ENCODE measurements at places on chromosomes 6 and 20.

DNA sequence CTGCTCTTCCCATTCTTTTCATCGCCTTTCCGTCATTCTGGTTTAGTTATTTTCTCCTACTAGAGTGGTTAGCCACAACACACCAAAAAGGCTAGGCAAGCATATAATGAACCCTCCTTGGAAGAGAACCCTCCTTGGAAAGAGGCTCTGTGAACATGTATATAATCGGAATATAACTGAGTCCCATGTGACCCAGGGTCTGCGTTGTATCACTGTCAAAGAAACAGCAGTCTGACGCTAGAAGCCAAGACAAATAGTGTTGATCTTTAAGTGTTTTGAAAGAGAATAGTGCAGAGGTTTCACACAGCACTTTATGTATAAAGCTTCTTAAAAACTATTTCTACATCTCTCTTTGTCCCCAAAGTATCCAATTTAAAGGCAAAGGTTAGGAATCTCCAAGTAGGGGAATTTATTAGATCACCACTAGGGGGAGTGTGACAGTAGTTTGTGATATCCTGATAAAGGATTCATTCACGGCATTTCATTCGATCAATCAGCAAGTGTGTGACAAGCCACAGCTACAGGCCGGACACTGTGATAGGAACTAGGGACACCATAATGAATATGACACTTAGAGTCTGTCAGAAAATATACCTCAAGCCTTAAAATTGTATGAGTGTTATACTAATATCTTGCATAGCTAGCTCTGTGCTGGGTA is 395.3 kb downstream of the CD109 start:
- peak; percentile 80 for DNase-seq

GRCh38 chr20:50323777-50324775 is 133.4 kb downstream of the CEBPB start:
- no peak for DNase-seq

DNA sequence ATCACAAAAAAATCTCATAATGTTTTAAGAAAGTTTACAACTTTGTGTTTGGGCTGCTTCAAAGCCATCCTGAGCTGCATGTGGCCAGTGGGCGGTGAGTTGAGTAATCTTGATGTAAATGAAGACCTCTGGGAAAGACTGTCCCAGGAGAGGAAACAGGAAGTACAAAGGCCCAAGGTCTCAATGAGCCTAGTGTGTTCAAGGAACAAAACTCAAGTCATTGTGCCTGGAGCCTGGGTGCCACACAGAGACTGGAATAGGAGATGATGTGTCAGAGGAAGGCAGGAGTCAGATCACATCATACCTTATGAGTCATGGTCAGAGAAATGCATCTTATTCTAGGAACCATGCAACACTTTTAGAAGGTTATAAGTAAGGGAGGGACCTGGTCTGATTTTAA is 51.5 kb downstream of the COL19A1 start:
- DNase-seq, result no peak

DNA sequence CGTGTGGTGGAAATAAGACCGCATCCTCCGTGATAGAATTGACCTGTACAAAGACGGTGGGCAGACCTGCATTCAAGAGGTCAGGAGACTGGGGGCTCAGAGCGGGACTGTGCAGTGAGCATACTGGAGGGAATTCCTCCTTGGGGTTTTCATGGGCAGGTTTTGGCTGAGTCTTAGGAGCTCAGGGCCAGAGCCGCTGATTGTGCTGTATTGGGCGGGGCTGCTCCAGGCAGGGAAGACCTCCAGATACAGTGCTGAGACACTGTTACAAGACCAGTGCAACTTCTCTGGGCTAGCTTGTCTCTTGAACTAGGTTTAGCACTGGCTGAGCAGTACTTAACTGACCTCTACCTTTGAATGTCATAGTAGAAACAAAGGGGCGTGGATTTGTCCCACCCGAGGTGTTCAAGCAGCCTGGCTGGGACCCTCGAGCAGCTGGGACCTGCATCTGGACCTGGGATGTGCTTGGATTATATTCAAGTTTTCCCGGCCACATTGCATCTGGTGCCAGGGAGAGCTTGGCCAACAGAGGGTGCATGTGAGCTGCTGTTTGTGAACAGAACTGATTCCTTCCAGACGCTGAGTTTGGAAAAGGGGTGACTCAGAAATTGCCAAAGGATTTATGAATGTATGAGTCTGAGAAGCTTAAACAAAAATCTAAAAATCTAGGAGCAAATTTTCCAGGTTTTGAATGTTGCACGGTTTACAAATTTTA is 33.4 kb upstream of the SLC22A1 start:
- DNase-seq, result peak; percentile 60

GRCh38 chr6:154247119-154247861 is 109.3 kb downstream of the IPCEF1 start:
- DNase-seq, result peak; percentile 25

DNA sequence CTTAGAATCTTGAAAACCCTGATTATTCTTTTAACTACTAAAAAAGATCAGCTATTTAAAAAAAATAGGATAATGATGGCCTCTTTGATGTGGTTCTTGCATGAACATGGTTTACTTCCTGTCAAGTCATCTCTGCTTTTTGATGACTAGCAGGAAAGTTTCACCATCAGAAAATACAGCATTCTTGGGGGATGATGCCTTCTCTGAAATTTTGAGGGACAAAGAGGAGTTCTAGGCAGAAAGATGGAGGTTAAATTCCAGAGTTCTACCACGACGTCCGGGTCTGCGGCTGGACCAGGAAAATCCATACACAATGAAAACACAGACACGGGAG is 130.4 kb downstream of the OLIG3 start:
- DNase-seq, result no peak

DNA sequence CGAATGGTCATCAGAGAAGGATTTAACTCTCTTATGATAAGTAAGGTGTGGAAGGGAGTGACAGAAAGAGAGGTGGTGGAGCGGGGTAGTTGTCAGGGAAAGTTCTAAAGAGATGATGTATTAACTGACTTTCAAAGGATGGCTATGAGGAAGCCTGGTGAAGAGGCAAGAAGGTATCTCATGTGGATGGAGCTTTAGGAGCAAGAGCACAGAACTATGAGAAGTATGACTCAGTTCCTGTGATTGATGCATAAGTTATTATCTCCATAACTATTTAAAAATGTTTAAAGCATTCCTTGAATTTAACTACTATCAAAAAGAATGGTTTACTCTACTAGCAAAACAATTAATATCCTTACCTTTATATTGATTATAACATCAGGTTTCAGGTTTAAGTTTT is 28.8 kb downstream of the AK9 start:
- DNase-seq, result no peak

GRCh38 chr6:45881705-45882467 is 133.8 kb downstream of the CLIC5 start:
- DNase-seq, result no peak

- no peak for DNase-seq
Observed at GRCh38 chr6:95572098-95572497, 5.2 kb upstream of the MANEA start.

DNA sequence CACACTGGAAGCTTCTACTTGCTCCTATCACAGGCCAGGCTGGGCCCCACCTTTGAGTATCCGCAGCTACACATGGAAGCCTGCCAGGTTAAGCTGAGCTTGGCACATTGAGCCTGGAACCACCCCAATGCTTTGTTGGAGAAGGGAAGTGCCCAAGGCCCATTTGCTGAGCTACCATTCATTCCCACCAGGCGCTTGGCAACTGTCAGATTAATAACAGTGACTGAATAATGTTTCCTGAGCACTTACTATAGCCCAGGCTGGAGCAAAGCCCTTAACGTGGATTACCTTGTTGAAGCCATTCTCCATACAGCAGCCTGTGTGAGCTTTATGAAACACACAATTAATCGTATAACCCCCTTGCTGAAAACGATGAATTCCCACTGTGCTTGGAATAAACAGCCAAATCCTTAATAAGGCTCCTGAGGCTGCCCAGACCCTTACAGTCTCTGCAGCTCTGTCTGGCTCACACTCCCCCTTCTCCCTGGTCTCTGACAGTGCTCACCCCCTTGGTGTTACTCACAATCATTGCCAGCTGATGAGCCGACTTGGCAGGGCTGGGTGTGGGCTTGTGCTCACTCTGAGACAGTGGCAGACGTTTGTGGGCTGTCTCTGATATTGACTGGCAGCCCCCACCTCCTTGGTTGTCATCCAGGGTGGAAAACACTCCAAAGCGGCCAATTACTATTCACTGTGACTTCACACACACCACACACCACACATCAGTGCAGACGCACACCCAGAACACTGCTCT is 357.1 kb downstream of the MAFB start:
- peak; percentile 19 for DNase-seq

DNA sequence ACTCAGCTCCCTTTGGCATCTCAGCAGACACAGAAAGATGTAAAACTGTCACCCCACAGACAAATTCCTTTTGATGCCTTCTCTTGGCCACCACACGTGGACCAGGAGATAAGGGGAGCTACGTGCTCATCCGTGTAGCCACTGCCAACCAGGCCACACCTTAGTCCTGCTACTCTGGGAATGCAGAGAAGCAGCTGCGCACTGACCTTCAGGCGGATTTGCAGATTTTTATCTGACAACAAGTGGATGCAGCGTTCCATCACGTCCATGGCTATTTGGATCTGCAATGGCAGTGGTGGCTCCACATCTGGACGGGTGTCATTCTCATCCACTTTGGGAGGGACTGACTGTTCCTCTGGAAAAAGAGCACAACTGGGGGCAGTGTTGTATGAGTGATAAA is 30.8 kb downstream of the TTI1 start:
- DNase-seq, result no peak

DNA sequence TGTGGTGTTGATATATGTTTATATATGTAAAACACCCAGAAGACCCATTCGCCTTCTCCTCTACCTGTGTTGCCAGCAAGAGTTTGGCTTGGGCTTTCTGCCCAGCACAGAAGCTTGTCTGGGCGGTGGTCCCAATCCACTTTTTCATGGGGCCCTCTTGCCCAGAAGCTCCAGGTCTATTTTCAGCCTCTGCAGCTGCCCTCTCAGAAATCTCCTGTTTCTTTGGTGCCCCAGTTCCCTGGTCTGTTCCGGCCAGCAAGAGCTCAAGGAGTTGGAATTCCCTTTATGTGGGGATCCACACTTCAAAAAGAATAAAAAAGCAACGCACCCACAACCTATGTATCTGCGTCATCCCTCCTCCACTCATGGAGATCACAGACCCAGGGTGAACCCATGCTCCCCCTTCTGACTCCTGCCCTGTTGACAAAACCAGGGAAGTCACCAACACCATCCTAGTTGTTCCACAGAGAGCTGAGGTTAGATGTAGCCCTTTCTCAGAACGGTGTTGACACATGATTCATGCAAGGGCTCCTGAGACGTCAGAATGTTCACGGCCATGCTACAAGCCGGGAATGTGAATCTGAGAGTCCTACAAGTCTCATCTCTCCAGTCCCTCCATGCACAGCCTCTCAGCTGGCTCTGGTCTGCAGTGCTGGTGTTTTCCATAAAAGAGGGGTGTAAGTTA is 156.8 kb upstream of the RIN2 start:
- DNase-seq, result no peak

DNA sequence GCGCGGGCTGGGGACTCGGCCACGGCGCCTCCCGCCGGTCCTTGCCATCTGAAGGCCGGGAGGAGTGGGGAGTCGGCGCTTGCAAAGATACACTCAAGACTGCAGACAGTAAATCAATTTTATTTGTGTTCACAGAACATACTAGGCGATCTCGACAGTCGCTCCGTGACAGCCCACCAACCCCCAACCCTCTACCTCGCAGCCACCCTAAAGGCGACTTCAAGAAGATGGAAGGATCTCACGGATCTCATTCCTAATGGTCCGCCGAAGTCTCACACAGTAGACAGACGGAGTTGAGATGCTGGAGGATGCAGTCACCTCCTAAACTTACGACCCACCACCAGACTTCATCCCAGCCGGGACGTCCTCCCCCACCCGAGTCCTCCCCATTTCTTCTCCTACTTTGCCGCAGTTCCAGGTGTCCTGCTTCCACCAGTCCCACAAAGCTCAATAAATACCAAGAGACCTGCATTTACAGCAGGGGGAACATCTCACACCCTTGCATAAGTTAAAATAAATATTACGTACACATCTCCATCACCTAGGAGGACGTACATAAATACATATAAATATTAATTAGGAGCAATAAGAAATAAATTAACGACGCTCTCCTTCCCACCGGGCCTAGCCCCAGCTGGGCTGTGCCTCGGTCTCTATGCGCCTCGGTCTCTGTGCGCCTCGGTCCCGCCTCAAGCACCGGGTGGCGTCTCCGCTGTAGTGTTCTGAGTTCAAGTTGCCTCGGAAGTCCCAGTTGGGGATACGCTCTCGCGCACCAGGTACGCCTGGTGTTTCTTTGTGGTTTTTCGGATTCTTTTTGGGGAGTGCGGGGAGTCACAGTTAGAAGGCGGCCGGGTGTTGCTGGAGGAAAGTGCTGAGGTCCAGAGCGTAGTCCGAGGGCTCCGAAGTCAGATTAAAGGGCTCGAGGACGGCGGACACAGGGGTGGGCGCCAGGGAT is 889 bp upstream of the FLOT1 start:
- DNase-seq, result no peak

DNA sequence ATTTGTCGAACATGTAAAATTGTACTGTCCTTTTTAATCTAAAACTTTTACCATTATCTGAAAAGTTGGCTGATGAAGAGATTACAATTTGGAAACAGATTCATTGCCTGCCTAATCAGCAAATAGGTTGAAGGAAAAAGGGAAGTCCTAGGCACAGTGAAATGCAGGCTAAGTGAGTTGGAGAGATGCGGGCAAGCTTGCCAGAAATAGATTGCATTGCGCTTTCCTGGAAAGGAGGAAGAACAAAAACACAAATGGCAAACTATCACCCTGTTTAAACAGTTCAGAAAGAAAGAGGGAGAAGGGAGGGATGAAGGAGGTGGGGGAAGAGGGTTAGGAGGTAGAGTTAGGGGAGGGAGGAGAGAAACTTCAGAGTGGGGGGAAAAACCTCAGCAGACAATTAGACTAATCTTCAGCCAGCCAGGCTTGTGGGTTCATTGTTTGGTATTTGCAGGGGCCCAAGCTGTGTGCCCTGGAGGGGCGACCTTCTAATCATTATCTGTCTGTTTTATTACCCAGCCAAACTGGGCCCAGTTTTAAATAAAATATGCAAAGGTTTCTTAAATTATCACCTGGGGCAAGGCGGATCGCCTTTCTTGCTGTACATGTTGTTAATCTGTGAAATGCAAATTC is 465.2 kb downstream of the TFAP2B start:
- no peak for DNase-seq

GRCh38 chr6:100944644-100945043 is 63.5 kb upstream of the ASCC3 start:
- no peak for DNase-seq

GRCh38 chr6:14180609-14181008 is 63.0 kb downstream of the CD83 start:
- DNase-seq, result no peak

GRCh38 chr6:158663625-158664165 is 13.8 kb downstream of the SYTL3 start:
- peak; percentile 81 for DNase-seq

GRCh38 chr20:51801122-51801822 is 1.0 kb downstream of the SALL4 start:
- DNase-seq, result peak; percentile 56

GRCh38 chr6:127119102-127120022 is 891 bp downstream of the RSPO3 start:
- DNase-seq, result peak; percentile 25

- DNase-seq, result no peak
Observed at GRCh38 chr6:167714152-167714551, 112.6 kb upstream of the AFDN start.

Measured in stomach (tissue), 19 donors.